ENCODE measurements at places on chromosomes 7 and 10.

DNA sequence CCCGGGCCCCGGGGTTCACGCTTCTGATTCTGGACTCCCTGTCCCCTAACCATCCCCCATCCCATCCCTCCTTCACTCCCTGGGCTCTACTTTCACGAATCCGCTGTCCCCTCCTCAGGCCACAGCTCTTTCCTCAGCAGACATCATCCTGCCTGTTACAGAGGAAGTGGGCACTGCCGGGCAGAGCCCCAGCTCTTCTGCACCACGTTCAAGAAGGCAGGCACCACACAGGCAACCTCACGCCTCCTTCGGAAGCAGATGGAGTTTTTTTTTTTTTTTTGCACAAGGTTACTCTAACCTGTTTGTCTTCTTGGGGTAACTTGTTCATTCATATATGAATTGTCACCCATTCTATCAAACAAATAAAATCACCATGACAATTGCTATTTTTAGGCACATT lies 17.9 kb upstream of the ZNF32 start:
- no peak overlapping the region for H3K4me3 ChIP-seq
- peaks cover 34% of the 10 kb centered on the region for H3K27me3 ChIP-seq
- H3K4me1 ChIP-seq, result peaks cover 2% of the 10 kb centered on the region
- no peak for DNase-seq
- no peak overlapping the region for H3K27ac ChIP-seq

- no peak overlapping the region for H3K4me3 ChIP-seq
- DNase-seq, result no peak
- H3K4me1 ChIP-seq, result peaks cover 3% of the 10 kb centered on the region
- no peaks in the 10 kb centered on the region for H3K27me3 ChIP-seq
- H3K27ac ChIP-seq, result no peak overlapping the region
Observed at GRCh38 chr7:40299097-40299496, 164.3 kb downstream of the SUGCT start.

DNA sequence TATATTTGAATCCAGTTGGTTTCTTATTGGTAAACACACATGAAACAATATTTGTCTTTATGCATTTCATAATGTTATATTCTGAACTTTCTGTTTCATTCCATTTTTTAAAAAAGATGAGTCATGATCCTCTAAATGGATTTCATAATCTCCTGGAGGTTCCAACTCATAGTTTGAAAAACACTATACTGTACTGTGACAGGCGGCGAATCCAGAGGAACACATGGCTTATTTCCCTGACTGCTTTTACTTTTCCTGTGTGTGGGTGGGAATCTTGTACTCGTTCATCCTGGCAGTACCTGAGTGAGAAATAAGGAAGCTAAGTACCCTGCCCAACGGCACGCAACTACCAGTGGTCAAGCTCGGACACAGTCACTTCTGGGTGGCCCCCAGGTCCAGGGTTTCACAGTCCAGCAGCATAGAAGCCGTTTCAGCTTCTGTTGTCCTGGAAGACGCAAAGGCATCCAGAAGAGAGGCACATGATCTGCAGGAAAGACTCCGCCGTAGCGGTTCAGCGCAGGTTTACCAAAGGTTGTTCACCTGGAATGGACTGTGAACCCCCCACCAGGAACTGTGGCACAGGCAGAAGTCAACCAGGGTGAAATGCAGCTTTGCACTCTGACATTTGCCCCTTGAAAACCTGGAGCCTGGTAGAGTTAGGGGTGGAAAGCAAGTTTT lies 117.7 kb downstream of the CCNY start:
- H3K36me3 ChIP-seq, result peaks cover 6% of the 10 kb centered on the region
- H3K4me1 ChIP-seq, result peaks cover 36% of the 10 kb centered on the region
- no peak for DNase-seq
- no peak overlapping the region for H3K4me3 ChIP-seq
- H3K27me3 ChIP-seq, result no peaks in the 10 kb centered on the region

GRCh38 chr7:20362574-20363253 lies 32.0 kb downstream of the ITGB8 start:
- no peak overlapping the region for H3K27ac ChIP-seq
- H3K4me3 ChIP-seq, result no peak overlapping the region
- no peaks in the 10 kb centered on the region for H3K27me3 ChIP-seq
- no peaks in the 10 kb centered on the region for H3K4me1 ChIP-seq
- no peaks in the 10 kb centered on the region for H3K36me3 ChIP-seq
- no peak for DNase-seq

DNA sequence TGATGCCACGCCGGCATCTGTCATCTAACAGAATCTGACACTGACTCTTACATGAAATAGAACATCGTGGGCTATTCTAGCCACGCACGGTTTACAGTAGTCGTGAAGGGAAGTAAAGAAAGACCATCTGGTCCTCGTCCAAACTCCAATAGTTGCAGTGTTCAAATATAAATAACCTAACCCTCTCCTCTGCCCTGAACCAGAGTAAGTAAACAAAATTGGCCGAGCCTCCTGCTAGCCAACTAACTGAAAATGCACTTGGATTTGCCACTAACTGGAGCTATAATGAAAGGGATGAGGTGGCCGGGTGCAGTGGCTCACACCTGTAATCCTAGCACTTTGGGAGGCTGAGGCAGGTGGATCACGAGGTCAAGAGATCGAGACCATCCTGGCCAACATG lies 29.5 kb upstream of the ZC3HAV1L start:
- H3K36me3 ChIP-seq, result peaks cover 85% of the 10 kb centered on the region
- H3K4me1 ChIP-seq, result peaks cover 65% of the 10 kb centered on the region
- H3K27ac ChIP-seq, result peak overlapping the region; percentile 35
- no peaks in the 10 kb centered on the region for H3K27me3 ChIP-seq

DNA sequence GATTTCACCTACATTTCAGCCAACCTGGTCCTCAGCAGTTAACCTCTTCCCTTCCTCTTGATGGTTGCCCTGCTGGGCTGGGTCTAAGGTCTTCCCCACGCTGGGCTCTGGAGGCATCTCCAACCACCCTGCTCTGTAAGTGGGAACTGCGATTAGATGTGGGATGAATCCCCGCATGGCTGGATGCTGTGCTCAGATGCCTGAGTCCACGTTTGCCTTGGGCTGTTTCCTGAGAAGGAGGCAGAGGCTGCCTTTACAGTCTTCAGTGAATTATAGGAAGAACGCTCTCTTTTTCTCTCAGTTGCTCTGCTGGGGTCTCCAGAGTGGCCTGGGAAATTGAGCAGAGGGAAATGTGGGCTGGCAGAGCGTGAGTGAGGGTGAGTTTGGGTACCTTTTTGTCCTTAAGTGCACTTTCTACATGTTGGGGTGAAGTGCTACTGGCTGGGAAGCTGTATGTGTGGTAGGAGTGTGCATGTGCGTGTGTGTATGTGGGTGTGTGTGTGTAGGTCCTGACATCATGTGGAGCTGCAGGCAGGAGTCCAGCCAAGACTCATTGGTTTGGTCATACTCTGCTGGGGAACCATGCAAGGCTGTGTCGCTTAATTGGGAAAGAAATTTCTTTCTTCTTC lies 1.5 kb downstream of the GIMAP8 start:
- H3K27ac ChIP-seq, result peak overlapping the region; percentile 95
- H3K4me3 ChIP-seq, result peak overlapping the region; percentile 92
- peak; percentile 29 for DNase-seq
- H3K4me1 ChIP-seq, result peaks cover 45% of the 10 kb centered on the region
- H3K36me3 ChIP-seq, result peaks cover 46% of the 10 kb centered on the region

DNA sequence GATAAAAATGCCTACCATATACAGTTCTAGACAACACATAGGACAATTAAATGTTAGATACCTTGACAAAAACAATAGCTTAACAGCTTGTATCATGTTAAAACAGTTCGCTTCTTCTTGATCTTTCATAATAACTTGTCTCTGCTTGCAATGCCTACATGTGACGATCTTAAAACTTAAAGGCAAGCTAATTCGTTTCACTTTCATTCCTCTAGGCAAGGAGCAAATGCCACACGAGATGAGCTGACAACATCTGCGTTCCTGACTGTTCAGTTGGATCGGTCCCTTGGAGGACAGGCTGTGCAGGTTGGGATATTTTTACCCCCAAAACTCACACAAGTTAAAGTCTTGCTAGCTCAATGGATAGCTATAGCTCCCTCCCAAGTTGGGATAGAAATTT lies 51.6 kb upstream of the ARL4A start:
- peaks cover 16% of the 10 kb centered on the region for H3K4me1 ChIP-seq
- H3K4me3 ChIP-seq, result peak overlapping the region; percentile 74
- H3K36me3 ChIP-seq, result no peaks in the 10 kb centered on the region
- peak overlapping the region; percentile 61 for H3K27ac ChIP-seq

DNA sequence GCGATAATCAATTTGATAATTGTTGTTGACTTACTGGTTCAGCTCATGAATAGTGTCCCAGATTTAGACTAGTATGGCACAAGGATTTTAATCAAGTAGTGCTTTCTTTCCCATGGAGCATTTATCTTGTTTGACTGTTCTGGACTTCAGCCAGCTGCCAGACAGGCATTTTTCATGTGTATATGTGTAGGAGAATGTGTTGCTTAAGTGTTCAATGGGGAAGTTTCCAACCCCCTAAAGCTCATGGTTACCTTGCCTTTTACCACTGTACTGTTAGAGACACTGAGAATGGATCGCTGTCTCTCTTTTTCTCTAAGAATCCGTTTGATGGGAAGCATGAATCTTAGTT lies 103.9 kb downstream of the LRRC4 start:
- no peak overlapping the region for H3K27ac ChIP-seq
- no peaks in the 10 kb centered on the region for H3K27me3 ChIP-seq
- peaks cover 27% of the 10 kb centered on the region for H3K36me3 ChIP-seq
- peaks cover 13% of the 10 kb centered on the region for H3K4me1 ChIP-seq

DNA sequence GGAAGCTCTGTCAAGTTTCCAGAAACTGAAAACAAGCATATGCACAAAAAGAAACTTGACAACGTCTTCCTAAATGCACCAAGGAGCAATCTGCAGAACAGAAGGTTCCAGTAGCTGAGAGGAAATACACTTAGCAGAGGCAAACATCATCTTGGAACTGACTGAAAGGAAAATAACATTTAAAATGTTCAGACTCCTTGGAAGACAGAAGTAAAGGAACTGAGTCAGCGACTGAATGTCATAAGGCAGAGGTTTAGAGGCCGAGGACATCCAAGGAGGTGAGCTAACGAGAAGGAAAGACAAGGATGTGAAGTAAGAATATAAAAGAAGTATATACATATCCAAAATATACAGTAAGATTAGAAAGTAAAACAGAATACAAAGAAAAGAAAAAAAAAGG lies 24.1 kb downstream of the SEMA3D start:
- DNase-seq, result no peak
